ENCODE measurements at places on chromosomes 5 and 9. TPM values are rescaled to one million over a fixed set of nuclear protein-coding genes. Genes with fewer than 3 reads are reported as not detected.

DNA sequence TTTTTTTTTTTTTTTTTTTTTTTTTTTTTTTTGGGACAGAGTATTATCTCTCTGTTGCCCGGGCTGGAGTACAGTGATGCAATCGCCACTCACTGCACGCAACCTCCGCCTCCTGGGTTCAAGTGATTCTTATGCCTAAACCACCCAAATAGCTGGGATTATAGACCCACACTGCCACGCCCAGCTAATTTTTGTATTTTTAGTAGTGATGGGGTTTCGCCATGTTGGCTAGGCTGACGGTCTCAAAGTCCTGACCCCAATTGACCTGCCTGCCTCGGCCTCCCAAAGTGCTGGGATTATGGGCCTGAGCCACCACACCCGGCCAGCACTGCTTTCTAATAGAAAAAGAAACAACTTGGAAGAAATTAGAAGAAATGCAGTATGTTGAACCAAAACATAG, 39.2 kb downstream of the TTC1 start:
- peak; percentile 83 for DNase-seq

GRCh38 chr5:66516550-66516949, 79.6 kb upstream of the MAST4 start:
- no peak for DNase-seq

DNA sequence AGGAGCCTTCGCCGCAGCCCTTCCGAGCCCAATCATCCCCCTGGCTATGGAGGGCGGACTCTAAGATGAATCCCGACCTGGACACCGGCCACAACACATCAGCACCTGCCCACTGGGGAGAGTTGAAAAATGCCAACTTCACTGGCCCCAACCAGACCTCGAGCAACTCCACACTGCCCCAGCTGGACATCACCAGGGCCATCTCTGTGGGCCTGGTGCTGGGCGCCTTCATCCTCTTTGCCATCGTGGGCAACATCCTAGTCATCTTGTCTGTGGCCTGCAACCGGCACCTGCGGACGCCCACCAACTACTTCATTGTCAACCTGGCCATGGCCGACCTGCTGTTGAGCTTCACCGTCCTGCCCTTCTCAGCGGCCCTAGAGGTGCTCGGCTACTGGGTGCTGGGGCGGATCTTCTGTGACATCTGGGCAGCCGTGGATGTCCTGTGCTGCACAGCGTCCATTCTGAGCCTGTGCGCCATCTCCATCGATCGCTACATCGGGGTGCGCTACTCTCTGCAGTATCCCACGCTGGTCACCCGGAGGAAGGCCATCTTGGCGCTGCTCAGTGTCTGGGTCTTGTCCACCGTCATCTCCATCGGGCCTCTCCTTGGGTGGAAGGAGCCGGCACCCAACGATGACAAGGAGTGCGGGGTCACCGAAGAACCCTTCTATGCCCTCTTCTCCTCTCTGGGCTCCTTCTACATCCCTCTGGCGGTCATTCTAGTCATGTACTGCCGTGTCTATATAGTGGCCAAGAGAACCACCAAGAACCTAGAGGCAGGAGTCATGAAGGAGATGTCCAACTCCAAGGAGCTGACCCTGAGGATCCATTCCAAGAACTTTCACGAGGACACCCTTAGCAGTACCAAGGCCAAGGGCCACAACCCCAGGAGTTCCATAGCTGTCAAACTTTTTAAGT, 819 bp downstream of the ADRA1B start:
- no peak for DNase-seq

GRCh38 chr5:150402229-150402773, 10.4 kb downstream of the CD74 start:
- DNase-seq: no peak

- no peak for DNase-seq
Observed at GRCh38 chr5:158880483-158881001, 219.2 kb downstream of the EBF1 start.

DNA sequence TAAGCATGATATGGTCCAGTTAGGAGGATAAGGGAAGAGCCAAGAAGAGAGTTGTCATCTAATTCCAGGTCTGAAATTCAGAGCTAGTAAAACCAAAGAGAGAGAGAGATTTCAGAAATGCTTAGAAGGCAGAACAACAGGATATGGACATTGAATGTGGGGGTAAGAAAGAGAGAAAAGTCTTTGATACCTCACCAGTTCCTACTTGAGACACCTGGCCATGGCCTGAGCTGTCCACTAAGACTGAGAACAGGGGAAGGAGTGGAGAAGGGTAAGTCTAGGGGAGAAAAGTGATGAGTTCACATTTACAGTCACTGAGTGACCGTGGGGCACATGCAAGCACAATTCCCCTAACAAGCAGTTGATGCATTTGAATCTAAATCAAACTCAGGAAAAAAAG, 35.5 kb downstream of the TIMD4 start:
- DNase-seq: no peak

DNA sequence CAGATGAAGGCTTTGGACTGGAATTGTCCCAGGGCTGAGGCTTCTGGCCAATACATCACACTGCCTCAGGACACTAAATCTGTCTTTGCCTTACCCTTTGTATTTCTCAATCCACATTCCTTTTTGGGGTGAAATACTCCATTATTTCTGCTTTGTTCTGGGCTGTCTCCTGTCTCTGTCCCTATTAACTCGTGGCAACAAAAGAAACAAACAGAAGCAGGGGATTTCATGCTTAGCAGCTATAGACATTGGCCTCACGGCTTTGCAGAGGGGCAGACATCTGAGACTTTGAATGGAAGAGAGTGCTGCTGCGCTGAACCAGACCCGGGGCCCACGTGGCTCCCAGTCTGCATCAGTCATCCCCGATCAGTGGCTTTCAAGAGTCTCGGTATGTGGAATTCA, 129.7 kb downstream of the ARL15 start:
- DNase-seq: no peak

The PCDHA4 gene
- total RNA-seq: 1.1 TPM

The CYLC2 gene
- total RNA-seq: not detected

The RPL37 gene
- total RNA-seq: 164 TPM

The AQP3 gene
- 1.9 TPM for total RNA-seq

The SEMA5A gene
- total RNA-seq: 57.0 TPM
